ENCODE measurements at places on chromosomes 3 and 15.

- ATAC-seq = no peak
Observed at GRCh38 chr3:63768386-63768785, 50.7 kb upstream of the C3orf49 start.

DNA sequence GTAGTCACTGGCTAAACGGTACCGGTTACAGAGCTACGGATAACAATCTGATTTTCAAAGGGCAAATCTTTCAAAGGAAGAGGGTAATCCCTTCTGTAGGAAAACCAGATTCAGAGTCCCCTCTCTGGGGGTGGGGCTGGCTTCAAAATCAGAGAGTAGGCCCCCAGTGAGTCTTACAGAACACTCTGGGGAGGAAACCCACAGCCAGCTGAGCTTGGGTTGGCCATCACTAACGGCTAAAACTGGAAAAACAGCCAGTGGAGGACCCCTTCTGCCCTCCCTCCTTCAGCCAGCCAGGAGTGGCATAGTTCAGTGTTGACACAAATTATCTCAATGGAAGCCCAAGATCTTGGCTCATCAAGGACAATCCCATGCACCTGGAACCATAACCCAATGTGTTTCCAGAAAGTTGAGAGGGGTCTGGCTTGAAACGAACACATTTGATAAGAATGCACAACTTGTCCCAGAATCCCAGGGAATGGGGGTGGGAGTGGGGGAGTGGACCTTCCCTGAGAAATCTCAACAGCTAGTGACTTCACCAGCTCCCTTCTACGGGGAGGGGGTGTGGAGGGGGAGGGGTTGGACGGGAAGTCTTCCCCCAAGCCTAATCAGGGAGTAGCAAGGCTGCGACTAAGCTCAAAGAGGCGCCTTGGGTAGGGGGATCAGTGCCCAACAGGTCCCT is 1.0 kb downstream of the RASL12 start:
- no peak for ATAC-seq

DNA sequence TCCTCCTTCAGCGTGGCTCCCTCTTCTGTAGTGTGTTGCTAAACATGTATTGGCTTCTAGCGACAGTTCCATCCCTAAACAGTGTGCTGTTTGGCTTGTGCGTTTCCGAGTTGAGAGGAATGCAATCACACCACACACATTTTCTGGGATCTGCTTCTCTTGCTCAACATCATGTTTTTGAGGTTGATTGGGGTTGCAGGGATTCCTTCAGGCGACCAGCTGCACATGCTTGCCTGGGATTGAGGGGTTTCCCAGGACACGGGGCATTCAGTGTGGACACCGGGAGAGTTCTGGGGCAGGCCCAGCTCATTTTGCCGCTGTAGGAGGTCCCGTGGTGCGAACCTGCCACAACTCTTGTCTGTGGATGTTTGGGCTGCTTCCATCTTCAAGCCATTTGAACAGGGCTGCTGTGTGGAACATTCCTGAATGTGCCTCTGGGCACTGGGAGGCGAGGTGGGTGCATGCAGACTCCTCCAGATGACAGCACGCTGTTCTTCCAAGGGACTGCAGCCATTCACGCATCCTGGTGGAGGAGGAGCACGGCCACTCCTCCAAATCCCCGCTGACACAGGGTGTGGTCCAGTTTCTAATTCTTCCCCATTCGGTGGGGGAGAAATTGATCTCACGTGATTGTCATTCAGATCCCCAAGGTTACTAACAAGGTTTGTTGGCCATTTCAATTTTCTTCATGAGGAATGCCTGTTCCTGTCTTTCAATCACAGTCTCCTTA is 82.8 kb downstream of the PLXNA1 start:
- ATAC-seq = no peak

DNA sequence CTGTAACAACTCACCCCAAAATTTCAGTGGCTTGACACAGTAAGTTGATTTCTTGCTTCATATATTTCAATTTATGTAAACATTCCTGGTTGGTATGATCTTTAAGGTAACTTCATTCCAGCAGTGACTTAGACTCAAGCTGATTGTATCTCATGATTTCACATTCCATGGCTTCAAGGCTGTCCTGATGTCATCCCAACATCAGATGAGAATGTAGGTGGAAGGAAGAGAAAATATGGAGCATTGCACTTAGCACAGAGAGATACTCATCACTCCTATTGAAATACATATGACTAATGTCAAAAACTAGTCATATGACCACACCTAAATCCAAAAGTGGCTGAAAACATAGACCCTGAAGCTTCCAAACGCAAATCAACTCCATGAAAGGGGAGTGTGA is 793.8 kb downstream of the TBL1XR1 start:
- no peak for ATAC-seq

DNA sequence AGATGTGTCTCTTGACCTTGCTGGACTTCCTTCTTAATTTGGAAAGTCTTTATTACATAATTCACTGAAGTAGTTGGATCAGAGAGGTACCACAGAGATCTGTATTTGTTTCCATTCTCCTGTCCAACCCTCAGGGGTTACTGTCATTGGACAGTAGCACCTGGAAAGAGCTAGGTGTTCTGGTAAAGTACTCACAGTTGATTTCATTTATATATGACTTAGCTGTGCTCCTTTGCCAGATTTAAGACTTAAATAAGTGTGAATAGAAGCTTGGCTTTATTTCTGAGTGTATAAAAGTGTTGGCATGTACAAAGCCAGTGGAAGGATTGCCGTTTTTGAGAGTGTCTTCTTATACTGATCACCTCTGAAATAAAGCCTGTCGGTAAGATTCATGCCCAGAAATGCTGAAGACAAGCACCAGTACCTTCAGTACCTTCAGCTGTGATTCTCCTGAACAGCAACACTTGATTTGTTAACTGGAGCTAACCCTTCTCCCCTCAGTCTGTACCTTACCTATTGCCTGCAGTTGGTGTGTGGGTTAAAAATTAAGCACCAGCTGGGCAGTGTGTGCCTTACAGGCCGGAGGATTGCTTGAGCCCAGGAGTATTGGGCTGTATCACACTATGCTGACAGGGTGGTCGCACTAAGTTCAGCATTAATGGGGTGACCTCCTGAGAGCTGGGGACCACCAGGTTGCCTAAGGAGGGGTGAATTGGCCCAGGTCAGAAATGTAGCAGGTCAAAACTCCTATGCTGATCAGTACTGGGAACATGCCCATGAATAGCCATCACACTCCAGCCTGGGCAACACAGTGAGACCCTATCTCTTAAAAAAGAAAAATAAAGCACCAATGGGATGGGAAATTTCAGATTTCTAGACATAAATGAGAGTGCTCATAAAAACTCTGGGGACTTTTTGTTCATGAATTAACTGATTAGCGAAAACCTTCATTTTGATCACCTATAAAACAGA is 197.7 kb downstream of the FNDC3B start:
- no peak for ATAC-seq

GRCh38 chr3:67196677-67197076 is 198.6 kb downstream of the KBTBD8 start:
- no peak for ATAC-seq

DNA sequence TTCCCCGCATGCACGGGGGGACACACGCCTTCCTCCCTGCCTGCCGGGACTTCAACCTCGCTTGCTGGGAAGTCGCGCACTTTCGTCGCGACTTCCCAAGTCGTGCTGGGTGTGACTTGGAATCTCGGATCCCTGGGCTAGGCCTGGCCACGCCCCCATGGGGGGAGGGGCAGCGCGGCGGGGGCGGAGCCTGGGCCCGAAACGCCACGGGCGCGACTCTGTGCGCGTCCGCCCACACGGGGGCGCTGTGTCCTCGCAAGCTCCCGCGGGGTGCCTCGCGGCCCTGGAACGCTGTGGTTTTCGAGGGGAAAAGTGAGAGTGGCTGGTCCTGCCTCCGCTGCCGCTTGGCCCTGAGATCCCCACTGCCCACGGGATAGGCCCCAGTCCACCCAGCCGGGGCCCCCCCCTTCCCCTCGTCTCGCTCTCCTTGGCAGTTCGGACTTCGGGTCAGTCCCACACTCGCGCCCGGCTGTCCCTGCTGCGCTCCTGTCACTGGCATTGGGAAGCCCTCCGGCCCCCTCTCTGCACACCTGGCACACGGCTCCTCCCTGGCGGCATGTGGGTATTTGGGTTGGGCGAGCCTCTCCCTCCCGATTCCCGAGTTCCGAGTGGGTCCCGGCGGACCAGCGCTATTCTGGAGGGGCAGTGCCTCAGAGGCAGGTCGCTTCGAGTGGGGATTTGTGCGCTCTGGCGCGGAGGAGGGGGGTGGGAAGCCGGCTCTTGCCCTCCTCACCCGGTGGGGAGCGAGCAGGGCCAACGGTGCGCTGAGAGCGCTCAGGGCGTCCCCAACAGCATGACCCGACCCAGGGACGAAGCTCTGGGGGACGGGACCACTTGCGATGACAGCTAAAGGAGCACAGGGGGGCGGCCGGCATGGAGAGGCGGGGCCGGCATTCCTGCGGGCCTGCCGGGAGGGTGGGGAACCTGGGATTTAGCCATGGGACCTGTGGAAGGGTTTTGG is 23.6 kb downstream of the SEC61A1 start:
- ATAC-seq = peak; percentile 85

GRCh38 chr15:67825881-67826716 is 790 bp downstream of the SKOR1 start:
- ATAC-seq = no peak

- no peak for ATAC-seq
Observed at GRCh38 chr3:77467702-77468625, 428.1 kb downstream of the ROBO2 start.

DNA sequence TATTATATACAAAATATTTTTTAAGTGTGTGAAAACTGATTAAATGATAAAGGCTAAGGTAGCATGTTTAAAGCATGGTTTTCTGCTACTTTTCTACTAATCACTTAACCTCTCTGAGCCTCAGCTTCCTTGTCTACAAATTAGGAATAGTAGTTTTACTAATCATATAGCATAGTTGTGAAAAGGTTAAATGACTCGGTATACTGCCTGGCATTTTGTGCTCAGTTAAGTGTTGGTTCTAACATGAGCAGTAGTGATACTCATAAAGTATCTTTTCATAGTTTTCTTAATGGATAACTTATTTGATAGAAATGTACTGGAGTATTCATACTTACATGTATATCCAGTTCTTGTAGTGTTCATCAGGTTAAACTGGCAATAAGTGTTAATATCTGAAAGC is 13.6 kb downstream of the RASA2 start:
- ATAC-seq = no peak

- ATAC-seq = peak; percentile 64
Observed at GRCh38 chr15:40092979-40093869, 15.5 kb downstream of the BMF start.

DNA sequence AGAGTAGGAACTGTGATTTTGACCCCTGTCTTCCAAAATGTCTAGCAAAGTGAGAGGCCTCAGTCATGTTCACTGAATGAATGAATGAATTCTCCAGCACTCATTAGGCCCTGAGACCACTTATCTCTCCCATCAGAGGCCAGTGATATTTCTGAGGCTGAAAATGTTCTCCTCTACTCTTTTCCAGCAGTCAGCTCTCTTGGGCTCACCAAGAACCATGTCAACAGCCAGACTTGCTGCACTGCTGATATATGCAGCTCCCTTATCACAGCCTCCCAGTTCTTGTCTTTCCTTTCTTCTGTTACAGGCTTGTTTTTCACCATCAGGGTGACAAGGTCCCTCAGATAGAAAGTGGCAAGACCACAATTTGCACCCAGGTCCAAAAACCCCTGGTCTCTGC is 28.7 kb upstream of the MFSD1 start:
- ATAC-seq = no peak

DNA sequence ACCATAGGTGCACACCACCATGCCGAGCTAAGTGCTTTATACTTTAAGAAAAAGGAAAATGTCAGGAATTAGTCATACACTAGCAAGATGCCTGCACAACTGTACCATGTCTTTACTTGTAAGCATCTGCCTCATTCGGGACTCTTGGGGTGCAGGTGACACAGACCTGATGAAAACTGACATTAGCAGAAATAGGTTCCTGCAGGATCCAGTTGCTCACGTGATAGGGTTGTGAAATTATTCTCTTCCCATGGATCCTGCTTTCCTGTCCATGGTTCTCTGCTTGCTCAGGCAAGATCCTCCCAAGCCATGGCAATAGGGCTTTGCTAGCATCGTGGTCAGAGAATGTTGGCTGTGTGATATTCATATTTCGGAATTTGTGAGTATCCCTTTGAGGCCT is 10.2 kb upstream of the LHFPL4 start:
- ATAC-seq = no peak

- ATAC-seq = no peak
Observed at GRCh38 chr15:45113380-45113990, 487 bp downstream of the DUOX2 start.

GRCh38 chr3:47571391-47572175 is 7.1 kb downstream of the CSPG5 start:
- ATAC-seq = no peak
